Activated naive CD4-positive, alpha-beta T cell treated with Interleukin-2 at 50 U/mL for 16 hours (primary cell): ENCODE measurements at places on chromosomes 7 and 10.
A peak's percentile ranks its signal among the peaks of the same experiment; 100 is the strongest.

DNA sequence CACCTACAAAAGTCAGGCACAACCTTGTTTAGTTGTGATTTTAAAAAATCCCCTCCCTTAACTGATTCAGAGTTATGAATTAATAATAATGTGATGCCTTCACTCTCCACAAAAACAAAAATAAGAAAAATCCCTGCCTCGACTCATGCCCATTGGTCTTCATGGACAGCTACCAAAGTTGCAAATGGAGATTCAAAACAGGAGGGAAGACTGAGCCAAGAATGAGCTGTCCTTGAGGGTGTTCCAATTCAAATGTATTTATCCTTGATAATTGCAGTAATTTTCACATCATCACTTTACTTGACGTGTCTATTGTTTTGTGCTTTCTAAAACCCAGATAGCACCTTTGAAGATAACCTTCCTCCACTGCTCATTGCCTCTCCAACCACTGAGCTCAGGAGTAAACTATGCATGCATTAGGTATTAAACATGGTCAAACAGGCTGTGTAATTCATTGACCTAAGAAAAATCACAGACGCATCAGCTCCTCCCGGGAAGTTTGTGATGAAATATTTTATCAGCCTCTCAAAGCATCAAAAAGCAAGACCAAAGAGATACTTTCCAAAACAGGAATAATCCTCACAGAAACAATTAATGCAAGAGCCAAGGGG, 712.7 kb upstream of the IGFBP3 start:
- no peak for DNase-seq

DNA sequence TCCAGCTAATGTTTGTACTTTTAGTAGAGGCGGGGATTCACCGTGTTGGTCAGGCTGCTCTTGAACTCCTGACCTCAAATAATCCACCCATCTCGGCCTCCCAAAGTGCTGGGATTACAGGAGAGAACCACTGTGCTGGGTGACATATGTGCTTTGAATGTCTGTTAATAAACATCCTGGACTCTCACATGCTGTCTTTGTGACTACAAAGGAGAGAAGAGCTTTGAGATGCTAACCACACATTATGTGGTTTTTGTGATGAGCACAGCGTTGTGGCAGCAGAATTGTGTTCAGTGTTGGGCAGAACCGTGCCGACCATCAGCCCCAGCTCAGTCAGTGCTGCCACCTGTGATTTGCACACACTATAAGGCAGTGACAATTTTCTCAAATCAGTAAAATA, 500.1 kb upstream of the KLF6 start:
- DNase-seq: no peak

DNA sequence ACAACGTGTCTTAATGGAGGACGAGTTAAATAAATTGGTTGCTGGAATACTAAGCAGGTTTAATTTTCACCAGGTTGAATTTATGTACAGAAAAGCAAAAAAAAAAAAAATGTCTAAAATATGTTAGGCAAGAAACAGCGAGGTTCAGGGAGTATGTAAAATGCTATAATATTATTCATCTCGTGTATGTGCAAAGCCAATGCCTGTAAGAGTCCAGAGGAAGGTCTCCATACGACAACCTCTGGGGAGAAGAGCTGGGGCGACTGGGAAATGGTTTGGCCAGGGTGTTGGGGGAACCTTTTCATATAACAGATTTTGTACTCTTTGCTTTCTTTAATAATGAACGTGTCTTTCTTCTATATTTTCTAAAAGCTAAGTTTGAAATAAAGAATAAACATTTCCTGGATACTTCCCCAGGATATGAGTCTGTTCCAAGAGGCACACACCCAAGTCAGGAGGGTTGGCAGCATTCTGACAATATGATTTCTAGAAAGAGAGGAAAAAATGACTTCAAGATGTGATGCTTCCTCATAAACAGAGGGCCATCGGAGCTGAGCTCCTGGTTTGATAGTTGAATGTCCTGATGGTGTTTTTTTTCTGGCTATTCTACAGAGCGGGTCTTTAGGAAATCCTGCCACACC, 208.6 kb upstream of the MGMT start:
- DNase-seq: no peak

GRCh38 chr7:41870461-41871138, 167.7 kb upstream of the INHBA start:
- DNase-seq: no peak

DNA sequence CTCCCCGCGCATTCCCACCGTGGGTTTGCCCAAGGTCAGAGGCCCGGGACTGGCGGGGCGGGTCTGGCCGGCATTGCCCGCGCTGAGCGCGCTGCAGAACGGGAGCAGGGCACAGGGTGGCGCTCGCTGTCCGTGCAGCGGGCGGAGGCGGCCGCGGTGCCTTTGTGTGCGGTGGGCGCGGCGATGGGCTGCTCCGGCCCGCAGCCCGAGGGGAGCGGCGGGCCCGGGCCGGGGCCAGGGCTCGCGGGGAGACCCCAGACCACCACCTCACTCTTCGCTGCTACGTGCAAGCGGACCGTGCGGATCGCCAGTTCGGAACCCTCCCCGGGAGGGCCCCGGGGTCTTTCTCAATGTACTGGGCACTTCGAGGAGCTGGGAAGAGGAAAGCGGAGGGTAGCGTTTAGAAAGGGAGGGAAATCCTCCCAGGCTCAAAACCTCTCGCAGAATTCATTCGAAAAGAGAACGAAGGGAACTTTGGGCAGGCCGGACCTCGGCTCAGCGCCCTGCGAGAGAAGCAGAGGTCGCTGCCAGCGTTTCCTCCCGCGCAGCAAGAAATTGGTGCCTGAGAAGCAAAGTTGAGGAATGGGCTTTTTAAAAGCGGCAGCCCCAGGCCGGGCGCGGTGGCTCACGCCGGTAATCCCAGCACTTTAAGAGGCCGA, 8.5 kb downstream of the SP8 start:
- DNase-seq: no peak

DNA sequence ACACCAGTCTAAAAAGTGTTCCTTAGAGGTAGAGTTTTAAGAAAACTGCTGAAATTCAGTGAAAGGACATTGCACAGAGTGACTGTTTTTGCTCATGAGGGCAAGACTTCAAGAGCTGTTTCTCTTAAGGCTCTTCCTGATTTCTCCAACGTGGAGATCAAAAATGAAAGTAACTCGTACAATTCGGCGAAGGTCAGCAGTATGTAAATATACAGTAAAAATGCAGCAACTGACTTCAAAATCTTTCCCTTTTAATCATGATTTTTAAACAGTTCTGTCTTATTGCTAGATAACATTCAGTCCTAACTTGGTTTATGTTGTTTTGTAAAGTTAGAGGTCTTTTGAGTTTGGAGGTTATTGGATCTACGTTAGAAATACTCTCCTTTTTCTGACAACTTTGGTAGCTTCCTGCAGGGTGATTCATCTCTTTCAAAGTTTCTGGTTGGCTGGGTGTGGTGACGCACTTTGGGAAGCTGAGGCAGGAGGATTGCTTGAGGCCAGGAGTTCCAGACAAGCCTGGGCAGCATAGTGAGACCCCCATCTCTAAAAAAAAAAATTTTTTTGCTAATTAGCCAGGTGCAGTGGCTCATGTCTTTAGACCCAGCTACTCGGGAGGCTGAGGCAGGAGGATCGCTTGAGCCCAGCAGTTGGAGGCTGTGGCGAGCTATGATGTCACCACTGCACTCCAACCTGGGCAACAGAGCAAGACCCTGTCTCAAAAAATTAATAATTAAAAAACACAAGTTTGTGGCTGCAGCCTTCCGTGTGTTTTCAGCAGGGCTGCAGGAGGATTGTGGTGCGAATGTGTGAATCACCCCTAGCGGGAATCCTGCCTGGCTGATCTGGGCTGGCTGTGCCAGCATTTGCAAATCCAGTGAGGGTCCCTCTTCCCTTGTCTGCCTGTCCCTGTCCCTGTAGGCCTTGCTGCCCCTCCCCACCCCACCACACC, 29.2 kb upstream of the AP5Z1 start:
- DNase-seq: peak; percentile 23
